Activated CD4-positive, alpha-beta T cell treated with anti-CD3 and anti-CD28 coated beads, Interleukin-2, amount 50 U/mL, for 24 hours (primary cell): ENCODE measurements at places on chromosomes 4 and X.

- no peak for DNase-seq
Measured at GRCh38 chr4:111136438-111136837, 513.6 kb upstream of the PITX2 start.

DNA sequence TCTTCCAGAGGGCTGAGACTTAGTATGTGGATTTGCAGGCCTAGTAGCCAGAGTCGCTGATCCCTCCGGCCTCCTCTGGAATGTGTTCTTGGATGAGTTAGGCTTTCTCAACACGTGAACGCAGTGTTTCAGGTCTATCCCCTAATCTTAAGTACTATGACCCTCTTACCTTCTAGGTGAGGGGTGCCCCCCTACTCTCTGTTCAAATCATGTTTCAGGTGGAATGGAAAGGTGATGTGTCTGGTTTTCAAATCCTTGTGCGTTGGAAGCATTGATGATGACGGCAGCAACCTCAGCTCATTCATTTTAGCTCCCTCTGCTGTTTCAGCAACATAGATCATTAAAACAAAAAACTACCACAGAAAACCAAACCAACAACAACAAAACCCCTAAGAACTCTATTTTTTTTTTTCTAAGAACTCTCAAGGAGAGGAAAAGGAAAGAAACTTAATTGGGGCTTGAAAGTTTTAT, 56.4 kb downstream of the RWDD4 start:
- no peak for DNase-seq

- DNase-seq: no peak
Measured at GRCh38 chr4:6929812-6930464, 20.3 kb downstream of the TBC1D14 start.

DNA sequence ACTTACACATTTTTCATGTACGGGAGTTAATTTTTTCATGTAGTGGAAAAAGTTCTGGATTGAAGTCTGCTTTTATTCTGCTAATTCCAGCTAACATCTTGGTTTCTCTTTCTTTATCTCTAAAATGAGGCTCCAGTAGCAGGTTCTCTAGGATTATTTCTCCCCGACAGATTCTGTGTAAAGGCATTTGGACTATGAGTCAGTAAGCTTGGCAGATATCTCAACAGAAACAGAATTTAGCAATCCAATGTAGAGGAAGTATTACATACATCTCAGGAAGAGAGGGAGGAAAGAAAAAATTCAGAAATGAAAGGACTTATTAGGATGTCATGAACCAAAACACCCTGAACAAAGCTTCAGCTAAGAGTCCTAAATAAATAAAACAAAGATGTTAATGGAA, 1682.3 kb upstream of the TENM3 start:
- no peak for DNase-seq

DNA sequence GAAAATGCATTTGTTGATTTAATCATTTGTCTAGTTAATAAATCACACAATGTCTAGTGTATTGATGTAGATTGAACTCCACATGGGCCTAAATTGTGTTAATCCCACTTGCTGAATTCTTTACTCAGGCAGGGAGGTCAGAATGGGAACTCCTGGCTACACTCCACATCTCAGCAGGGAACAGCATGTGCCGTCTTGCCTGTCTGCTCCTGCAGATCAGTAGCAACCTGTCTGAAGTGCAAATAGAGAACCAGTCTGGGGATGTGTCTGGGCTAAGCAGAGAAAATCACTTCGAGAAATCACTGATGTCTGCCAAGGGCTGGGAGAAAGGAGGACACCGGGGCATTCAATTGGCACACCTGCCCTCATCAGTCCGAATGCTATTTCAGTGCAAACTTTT, 16.5 kb upstream of the MXRA5 start:
- no peak for DNase-seq

DNA sequence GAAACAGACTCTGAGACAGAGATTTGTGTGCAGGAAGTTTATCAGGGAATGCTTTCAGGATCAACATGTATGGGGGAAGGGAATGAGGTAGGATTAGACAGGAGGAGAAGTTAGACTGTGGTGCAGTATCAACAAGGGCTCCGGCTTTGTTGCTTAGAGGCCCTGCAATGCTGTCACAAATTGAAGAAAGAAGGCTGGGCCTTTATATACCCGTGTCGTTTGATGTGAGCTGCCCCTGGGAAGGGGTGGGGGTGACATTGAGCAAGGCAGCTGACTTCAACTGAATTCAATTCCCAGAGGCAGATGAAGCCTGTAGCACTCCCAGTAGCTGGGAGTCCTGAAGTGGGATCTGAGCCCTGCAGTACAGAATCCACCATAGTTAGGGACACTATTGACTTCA, 29.5 kb upstream of the USP9X start:
- DNase-seq: no peak

DNA sequence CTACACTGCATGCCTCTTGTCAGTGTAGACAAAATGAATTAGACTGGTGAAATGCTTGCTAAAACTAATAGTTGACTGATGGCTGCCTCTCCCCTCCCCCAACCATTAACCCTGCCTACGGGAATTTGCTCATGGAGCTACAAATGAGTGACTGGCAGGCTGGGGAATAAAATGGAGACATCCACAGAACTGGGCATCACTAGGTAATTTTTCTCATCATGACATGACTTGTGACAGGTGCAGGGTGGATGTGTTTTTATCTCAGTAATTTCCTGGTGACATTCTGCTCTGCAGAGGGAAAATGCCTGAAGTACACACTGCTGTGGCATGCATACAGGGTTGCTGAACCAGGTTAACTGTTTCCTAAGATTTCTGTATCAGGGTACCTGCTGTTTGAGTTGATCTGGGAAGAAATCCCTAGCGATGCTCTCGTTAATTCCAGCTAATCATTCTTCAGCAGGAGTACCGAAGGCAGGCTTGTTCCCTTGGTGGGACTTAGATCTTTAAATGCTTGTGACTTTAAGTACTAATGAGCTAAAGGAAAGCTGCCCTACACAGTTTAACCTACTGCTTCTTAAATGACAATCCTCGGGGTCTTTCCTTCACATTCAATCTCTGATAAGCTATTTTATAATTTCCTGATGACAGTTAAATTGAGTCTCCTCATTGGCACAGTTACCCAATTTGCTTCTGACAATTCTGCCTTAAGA, 376.3 kb upstream of the LCORL start:
- DNase-seq: no peak

GRCh38 chrX:70878902-70879301, 29.6 kb downstream of the TEX11 start:
- no peak for DNase-seq

DNA sequence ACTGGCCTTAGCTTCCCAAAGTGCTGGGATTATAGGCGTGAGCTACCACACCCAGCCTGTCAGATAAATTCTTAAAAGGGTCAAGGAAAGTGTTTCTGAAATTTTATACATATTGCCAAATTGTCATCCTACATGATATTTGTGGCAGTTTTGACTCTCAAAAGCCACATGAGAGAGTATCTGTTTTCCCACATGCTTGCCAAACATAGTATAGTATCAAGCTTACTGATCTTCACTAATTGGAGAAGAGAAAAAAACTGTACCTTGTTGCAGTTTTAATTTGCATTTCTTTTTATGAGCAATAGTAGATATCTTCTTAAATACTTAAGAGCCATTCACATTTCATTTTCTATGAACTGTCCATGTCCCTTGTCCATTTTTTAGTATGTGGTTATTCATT, 83.6 kb downstream of the TET2 start:
- no peak for DNase-seq

DNA sequence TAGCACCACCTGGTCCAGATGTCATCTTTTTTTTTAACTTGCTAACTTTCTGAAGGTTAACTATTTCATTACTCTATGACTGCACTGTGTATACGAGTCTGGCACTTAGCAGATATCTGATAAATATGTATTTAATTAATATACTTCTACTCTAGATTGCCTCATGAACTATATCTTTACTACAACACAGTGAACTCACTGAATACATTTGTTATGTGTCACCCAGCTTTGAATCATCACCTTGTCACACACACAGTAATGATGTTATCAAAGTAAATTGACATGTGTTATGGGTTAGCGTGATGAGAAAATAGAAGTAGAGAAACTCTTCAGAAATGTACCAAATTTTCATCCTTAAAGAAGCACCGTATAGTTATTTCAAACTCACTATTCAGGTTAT, 419.3 kb upstream of the ADGRL3 start:
- DNase-seq: no peak

GRCh38 chr4:116752027-116752426, 333.3 kb downstream of the TRAM1L1 start:
- DNase-seq: no peak

DNA sequence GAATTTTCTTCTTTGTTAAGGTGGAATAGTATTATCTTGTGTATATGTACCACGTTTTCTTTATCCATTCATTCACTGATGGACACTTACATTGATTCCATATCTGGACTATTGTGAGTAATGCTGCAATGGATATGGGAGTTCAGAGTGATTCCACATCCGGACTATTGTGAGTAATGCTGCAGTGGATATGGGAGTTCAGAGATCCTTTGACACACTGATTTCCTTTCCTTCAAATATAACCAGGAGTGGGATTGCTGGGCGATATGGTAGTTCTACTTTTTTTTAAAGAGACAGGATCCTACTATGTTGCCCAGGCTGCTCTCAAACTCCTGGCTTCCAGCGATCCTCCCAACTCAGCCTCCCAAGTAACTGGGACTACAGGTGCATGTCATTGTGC, 12.1 kb downstream of the TMEM156 start:
- DNase-seq: no peak

DNA sequence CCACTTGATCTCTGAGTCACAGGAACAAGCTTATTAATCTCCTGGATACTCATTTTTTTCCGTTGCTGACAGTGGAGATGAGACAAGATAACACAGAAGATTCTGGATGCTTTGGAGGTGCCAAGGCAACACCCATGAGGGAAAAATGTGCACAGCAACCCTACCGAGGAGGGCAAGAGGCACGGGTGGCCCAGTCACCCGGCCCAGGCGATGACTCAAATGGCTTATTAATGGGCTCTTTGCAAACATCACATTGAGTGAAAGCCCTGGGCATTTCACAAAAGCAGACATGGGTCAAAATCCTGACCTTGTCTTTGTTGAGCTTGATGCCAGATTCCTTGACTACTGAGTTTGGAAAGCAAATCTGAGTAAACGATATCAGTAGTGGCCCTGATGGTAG, 315.1 kb downstream of the STK32B start:
- DNase-seq: no peak

DNA sequence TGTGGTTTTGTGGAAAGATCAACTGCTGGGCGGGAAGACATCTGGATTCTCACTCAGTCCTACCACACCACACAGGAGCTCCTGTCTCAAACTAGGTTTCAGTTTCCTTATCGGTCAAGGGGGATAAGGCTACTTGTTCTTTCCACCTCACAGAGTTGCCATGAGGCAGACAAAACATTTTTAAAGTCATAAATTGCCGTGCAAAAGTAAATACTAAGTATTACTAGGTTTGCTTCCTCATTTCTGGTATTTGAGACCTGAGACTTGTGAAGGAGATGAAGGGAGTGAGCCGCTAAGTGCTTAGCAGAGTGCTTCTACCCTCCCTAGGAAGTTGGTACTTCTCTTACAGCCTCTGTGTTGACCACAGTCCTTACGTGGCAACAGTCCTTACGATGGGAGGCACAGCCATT, 1.5 kb downstream of the LAP3 start:
- no peak for DNase-seq

GRCh38 chr4:55466001-55466400, 70.2 kb downstream of the TMEM165 start:
- DNase-seq: no peak

GRCh38 chrX:148915474-148915873, 415.1 kb downstream of the AFF2 start:
- DNase-seq: no peak

GRCh38 chr4:116632269-116632668, 453.1 kb downstream of the TRAM1L1 start:
- DNase-seq: no peak

GRCh38 chr4:98659741-98660462, 1.5 kb upstream of the TSPAN5 start:
- no peak for DNase-seq

DNA sequence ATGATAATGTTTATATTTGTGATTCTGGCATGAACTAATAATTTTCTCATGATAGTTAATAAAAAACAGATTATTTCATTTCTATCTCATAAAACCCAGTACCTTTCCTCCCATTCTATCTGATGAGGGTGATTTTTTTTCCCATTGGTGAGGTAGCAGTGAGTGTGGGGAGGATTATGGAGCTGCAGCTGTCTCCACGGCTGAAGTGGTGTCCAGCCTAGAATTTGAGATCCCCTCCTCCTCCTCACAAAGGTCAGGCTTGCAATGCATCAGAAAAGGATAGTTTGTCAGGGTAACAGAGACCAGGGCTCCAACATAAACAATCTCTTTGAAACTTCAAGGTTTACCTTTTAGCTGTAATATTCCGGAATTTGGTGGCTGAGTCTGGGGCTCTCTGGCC, 60.9 kb downstream of the C4orf51 start:
- DNase-seq: no peak
